Stimulated activated CD8-positive, alpha-beta memory T cell treated with anti-CD3 and anti-CD28 coated beads, Interleukin-7, amount 100 ng/mL, for 1 hour (primary cell): ENCODE measurements at places on chromosomes 2 and 18.

GRCh38 chr2:238564286-238564920 is 137.7 kb downstream of the ASB1 start:
- no peak for DNase-seq

DNA sequence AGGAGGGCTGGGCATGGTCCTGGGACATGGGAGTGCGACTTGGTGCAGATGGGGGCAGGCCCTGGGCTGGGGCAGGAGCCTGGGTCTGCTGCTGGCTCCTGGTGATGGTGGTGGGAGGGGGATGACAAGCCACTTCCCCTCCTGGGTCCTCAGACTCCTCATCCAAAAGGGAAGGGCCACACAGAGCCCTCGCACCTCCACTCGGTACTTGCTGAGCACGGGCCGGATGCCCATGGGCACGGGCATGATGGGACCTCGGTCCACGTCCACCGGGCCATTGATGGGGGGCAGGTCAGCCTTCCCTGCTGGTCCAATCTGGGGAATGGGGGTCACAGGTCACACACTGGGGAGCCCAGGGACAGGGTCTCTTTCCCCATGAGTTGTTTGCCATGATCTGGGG is 4.1 kb downstream of the OTOF start:
- no peak for DNase-seq

DNA sequence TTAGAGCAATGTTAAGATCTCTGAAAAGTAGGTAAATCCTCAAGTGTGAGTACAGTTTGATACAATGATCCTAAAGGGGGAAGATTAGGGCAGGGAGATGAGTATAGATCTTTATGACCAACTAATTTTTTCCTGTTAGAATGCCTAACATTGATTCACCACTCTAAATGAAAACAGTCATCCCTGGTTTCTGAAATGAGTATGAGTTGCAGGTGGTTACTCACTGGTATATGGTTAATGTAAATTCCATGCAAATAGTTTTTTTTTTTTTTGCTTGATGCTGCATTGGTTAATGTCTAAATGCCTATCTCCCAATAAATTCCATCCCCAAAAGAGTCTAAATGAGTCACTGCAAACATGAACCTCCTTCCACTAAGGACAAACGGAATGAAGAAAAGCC is 55.0 kb upstream of the SERPINB2 start:
- no peak for DNase-seq

DNA sequence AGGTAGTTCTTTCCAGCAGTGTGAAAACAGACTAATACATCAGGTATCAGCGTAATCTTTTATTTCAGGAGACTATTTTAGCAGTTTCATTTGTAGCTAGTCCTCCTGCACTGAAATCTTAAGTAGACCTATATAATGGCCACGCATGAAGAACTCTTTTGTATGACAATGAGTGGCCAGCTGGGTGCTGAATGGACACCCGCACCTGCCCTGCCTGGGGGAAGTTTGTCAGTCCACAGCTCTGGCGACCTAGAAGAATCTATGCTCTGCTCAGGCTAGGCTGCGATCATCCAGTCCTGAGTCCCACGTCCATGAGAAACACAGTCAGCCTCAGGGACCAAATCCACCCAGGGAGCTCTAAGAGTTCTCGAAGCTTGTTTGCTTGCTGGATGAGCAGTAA is 709.2 kb upstream of the ID2 start:
- no peak for DNase-seq

GRCh38 chr2:11652553-11652952 is 17.4 kb downstream of the NTSR2 start:
- DNase-seq, result no peak

GRCh38 chr2:177588671-177589070 is 196.1 kb downstream of the AGPS start:
- DNase-seq, result no peak

- no peak for DNase-seq
These were observed 16.3 kb downstream of the RDH14 start for GRCh38 chr2:18544171-18544570.

DNA sequence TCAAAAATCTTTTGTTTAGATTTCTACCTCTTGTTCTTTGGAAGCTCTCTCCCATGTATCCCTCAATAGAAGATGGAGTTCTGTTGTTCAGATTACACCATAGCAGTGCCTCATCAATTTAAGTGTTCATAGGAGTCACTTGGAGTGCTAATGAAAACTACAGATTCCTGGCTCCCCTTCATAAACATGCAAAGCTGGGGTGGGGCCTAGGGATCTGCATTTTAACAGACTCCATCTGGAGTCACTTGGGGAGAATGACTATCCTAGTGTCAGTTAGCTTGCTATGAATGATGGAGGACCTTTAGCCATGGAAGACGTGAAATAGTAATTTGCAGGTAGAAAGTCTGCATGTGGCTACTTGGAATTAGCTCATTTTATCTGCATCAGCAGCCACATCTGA is 105.4 kb downstream of the RGPD3 start:
- DNase-seq, result no peak

DNA sequence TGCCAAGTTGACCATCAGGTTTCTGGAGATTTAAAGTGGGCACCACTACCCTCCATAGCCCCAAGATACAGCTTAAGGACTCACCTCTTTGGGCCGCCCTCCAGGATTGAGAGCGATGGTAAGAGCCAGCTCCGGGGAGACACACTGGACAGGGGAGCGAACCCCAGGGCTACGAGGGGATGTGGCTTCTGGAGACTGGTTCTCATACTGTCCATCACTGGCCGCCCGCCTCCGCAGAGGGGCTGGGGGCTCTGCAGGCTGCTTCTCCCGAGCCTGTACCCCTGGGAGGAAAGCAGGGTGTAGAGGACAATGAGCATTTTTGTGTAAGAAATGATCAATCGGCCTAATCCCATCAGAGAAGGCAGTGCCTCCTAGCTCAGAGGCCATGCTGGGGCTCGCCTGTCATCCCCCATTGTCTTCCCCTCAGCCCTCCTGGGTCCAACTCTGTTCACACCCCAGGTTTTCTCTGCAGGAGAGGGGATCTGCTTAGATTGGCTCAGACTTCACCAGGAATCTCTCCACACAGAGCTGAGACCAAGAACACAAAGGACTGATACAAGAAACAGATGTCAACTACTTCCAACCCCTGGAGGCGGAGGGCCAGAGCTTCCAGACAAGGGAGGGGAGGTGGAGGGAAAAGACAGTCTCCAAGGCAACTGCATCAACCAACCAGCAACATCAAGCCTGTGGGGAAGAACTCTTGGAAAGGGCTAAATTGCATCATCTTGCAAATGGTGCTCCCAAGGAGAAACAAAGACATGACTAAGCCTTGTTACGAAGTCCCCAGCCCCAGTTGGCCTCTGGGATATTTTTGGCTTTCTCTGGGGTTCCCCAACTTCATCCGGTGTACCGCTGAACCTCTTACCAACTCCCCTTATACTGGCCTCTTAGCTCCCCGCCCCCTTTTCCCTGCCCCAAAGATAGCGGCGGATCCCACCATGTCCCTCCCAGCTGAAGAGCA is 166.6 kb downstream of the TNS1 start:
- DNase-seq, result no peak

- no peak for DNase-seq
These were observed 65.1 kb downstream of the MRPS9 start for GRCh38 chr2:105102963-105103421.

DNA sequence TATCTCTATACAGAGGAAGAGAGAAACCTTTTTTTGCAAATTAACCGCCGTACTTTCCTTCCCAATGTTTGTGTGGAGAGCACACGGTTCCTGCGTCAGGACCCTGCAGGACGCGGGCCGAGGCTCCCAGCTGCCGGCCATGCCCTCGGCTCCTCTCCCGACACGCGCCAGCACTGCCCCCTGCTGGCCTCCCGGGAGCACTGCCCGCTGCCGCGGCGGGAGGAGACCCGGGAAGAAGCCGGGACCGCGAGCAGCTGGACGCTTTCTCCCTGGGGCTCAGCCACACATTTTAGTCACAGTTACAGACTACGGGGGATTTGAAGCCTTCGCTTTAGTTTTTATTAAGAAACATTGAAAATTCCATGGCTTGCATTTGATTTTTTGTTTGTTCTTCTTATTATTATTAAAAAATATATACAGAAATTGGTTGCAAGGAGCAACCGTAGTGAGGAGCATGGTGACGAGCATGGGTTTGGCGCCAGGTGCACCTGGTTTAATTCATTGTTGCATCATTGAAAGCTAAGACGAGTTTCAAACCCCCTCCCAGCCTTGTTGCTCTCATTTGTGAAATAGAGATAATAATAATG is 401.2 kb downstream of the GALR1 start:
- peak; percentile 19 for DNase-seq
